ENCODE measurements at places on chromosomes 7 and 10. TPM values are rescaled to one million over a fixed set of nuclear protein-coding genes. Genes with fewer than 3 reads are reported as not detected.

- no peaks in the 10 kb centered on the region for H3K36me3 ChIP-seq
- no peak for DNase-seq
- H3K4me1 ChIP-seq: no peaks in the 10 kb centered on the region
These were observed 111.8 kb downstream of the EGFR start for GRCh38 chr7:55130395-55131141.

Gene FZD1
- 2.6 TPM for total RNA-seq

Gene GIMAP6
- total RNA-seq: not detected

Gene CXCL12
- 0.91 TPM for total RNA-seq

All from endodermal cell (in vitro differentiated cells).